Motor neuron (in vitro differentiated cells): ENCODE measurements at places on chromosomes 1 and 21. TPM values are rescaled to one million over a fixed set of nuclear protein-coding genes. Genes with fewer than 3 reads are reported as not detected.
A peak's percentile ranks its signal among the peaks of the same experiment; 100 is the strongest.

GRCh38 chr1:201930137-201930536 lies 16.2 kb downstream of the LMOD1 start:
- ATAC-seq, result no peak

- ATAC-seq, result peak; percentile 60
These were observed 610 bp downstream of the WDR26 start for GRCh38 chr1:224433701-224434672.

DNA sequence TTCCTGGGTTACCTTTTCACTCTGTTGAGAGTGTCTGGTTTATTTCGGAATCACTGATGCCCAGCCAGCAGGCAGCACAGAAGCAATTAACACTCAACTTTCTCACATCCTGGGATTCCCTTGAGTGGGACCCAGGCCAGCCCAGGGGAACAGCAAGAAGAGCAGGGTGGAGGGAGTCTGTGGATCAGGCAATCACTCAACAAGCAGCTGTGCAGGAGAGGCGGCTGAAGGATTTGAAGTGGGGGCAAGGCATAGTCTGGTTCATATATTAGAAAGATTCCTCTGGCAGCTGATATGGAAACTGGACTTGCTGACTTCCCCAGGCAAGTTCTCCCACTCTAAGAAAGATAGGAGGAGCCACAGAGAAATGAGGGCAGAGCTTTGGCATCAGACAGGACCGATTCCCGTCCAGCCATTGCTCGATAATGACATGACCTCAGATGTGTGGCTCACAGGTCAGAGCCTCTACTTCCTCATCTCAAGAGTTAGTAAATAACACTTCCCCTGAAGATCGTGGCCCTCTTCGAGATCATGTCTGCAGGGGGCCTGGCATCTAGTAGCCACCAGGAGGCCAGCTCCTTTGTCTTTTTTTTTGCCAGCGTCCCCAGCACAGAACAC lies 12.4 kb downstream of the EPHA8 start:
- ATAC-seq, result no peak

DNA sequence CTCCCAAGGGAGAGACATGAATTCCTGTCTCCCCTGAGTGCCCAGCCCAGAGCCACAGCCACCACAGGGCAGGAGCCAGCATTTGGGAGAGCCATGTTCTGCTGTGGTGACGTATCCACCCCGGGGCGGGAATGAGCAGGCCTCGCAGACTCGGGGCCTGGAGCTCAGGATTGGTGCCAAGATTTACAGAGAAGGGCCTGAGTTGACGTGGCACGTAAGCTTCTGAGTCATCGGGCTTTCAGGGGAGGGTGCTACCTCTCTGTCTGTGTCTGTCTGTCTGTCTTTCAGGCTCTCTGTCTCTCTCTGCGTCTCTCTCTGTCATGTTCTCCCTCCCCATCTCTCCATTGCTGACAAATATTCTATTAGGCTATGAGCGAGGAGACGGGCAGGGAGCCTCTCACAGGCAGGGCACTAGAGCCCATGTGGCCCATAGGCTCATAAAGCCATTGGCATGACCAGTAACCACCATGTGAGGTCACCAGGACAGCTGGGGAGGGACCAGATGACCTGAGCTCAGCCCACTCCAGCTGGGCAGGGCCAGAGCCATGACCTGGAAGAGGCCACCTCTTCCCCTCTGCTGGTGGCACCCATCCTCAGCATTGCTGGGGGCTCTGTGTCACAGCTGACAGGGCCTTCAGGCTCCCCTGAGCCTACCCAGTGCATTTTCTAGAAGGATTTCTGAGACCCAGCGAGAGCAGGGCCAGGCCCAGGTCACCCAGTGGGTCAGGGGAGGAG lies 300.0 kb upstream of the VAMP3 start:
- peak; percentile 92 for ATAC-seq

DNA sequence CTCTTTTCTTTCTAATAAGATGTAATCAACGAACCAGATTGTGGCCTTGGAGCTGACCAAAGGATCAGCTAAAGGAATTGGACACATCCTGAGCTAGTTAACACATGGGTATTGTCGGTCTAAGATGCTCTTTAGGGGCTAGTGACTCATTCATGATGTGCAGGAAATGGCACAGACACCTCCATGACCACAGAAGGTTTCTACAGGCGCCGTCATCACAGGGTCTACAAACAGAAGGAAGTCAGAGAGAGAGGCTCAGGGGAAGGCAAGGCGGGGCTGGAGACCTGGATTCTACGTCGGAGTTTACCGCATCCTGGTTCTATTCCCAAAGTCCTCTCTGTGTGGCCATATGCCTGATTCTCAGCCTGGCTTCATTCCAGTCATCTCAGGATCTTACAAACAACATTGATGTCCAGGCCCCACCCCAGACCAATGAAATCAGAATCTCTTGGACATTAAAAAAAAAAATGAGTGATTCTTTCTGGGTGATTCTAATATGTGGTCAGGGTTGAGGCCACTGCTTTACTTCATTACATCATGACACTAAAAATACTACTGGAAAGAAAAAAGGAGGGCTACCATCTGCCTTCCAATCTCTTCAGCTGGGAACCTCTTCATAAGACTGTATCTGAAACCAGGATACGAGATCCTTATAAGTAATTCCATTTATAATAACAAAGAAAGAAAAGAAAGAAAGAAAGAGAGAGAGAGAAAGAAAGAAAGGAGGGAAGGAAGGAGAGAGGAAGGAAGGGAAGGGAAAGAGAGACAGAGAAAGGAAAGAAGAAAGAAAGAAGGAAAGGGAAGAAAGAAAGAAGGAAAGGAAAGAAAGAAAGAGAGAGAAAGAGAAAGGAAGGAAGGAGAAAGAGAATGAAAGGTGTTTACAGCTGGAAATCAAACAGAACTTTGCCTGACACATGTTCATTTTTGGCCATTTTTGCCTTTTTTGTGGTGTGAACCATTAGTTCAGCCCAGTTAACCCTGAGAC lies 11.6 kb upstream of the KCNJ15 start:
- ATAC-seq, result no peak

GRCh38 chr1:28864695-28865094 lies 49.7 kb upstream of the EPB41 start:
- ATAC-seq, result no peak

- no peak for ATAC-seq
These were observed 29.1 kb downstream of the SLC2A1 start for GRCh38 chr1:42929434-42930177.

DNA sequence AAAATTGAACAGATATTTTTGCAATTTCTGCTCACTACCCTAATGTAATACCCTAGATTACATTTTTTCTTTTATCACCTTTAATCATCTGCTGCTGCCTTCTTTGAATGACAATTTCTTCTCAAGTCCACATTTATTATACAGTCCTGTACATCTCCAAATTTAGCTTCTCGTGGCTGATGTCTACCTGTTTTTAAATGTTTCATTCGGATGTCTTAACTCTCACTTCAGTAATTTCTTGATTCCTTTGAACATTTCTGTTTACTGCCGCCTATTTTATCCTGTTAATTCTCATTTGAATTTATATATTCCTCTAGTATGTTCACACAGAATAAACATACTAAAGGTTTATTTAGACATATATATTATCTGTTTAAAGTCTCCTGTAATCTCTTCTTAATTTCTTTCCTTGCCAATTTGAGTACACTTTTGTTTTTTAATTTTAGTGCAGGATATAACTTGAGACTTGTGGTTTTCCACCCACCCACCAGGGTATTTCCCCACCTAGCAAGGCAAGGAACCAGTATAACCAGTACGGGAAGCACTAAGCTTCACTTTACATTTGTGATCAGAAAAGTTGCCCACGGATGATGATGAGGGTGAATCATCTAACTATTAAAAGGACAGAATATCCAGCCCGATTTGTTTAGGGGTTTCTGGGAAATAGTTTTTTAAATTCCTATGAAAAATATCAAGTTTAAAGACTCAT lies 12.7 kb downstream of the INSL5 start:
- no peak for ATAC-seq

Gene GBP1
- total RNA-seq, result 0.29 and 1.0 TPM in 2 replicates

Gene GJA5
- 2.0 and 3.6 TPM in 2 replicates for total RNA-seq
